HuH-7 (cell line): ENCODE measurements at places on chromosomes 11 and 22.

- DNase-seq, result no peak
Measured at GRCh38 chr11:78504181-78504580, 70.5 kb downstream of the NARS2 start.

- no peak for DNase-seq
Measured at GRCh38 chr22:47657224-47657623, 894.8 kb downstream of the TBC1D22A start.

DNA sequence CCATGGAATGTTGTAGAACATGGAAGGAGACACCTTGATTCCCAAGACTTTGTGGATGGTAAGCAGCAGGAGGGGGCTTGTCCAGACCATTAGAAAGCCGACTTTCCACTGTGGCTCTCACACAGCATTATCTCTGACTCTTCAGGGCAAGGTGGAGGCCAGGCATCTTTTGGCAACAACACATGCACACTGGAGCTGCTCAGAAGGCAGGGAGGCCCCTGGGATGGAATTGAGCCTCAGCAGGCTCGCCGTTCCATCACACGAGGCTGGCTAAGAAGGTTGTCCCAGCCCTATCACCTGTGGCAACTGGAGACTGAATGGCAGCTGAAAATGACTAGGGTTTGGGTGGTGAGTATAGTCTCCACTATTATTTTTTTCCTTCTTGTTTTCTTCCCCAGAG, 76.3 kb upstream of the TMEM45B start:
- no peak for DNase-seq

DNA sequence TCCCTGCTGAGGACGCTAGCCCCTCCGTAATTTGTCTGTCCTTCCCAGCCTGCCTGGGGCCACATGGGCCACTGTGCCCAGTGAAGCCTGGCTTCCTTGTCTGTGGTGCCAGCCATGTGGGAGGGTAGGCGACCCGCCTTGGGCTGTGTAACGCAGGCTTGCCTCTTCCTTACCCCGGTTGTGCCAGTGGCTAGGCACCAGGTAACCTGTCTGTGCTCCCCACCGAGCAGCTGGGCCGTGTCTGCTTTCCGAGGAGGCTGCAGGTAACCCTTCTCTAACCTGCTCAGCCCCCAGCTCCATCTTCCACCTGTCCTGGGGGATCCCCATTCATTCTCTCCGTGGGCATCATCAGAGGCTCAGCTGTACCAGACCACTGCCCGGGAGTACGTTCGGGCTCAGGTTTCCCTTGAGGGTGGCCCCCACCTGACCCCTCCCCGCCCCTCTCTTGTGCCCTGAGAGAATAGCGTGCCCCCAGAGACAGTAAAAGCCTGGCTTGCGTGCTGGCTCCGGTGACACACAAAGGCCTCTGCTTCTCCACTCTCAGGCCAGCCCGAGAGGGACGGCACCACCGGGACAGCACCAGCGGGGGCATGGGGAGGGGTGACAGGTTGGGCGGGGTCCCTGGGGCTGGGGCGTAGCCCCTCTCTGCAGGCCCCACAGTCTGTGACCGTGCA, 79.1 kb downstream of the CDKN1C start:
- DNase-seq, result no peak

DNA sequence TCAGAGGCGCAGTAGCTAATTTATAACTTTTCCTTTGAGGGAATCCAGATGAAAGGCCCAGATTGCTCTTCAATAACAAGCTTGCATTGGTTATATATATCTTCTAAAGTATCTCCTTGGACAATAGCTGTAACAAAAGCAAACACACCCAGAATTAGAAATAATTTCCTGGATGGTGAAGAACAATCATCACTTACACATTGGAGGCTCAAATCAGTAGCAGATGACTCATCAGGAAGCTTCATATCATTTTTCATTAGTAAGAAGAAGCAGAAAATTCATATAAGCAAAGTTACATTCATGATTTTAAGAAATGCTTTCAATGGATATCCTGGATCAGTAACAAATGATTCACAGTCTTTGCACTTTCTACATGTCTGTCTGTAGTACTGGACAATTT, 173.6 kb upstream of the CCDC90B start:
- no peak for DNase-seq

- no peak for DNase-seq
Measured at GRCh38 chr22:19773470-19774040, 13.0 kb downstream of the TBX1 start.

DNA sequence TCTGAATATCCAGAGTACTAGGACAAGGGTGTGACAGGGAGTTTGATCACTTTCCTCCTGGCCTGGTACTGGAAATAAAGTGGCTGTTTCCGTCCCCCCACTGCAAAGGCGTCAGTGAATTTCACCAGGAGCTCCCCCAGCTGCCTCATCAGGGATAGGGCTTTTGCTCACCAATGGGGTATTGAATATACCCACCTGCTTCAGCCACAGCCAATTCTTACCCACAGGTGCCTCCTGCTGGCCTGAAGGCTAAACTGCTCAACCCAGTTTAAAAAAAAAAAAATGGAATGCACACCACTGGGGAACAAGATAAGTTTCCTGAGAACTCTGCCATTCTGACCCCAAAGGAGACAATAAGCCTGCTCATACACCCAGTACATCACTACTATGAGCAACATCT, 65.3 kb upstream of the MS4A8 start:
- no peak for DNase-seq

DNA sequence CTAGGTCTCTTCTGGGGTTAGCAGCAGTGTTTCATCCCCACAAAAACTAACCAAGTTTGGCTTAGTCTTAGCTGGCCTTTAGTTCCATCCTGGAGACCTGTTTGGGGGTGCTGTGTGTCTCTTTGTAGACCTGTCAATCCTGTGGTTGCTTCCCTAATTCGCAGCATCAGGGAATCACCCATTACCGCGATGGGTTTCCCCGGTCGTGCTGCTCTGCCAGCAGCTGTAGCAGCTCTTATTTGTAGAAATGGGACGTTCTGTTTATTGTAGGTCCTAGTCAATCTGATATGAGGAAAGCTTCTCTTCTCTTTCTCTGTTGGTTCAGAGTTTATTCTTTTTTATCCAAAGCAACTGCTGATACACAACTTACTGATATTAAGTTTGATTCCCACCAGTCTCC, 91.6 kb downstream of the CECR2 start:
- no peak for DNase-seq

DNA sequence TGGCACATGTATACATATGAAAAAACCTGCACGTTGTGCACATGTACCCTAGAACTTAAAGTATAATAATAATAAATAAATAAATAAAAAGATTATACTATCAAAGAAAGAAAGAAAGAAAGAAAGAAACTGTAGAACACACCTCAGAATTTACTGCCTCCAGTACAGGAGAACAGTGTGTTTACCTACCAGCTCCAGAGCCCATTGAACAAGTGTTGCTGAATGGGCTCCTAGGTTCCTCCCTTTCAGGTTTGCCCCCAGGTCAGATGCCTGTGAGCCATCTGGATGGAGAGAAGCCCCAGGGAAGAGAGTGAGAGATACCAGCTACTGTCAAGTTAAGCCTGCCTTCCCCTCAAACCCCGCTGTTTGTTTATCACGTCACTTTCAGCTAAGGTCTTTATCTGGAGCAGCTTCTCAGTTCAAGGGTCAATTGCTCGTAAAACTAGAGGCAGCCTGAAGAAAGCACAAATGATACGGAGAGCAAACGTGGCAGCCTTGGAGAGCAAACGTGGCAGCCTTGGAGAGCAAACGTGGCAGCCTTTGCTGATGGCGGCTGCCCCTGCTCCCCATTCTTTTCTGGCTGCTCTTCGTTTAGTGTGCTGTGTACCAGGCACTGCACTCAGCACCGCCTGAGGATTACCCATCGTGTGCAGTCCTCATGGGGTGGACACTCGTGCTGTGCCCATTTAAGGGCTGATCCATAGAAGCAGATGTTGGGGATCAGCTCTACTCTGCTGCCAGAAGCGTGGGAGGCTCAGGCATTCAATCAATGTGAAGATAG, 111.7 kb downstream of the ADAMTS15 start:
- no peak for DNase-seq

DNA sequence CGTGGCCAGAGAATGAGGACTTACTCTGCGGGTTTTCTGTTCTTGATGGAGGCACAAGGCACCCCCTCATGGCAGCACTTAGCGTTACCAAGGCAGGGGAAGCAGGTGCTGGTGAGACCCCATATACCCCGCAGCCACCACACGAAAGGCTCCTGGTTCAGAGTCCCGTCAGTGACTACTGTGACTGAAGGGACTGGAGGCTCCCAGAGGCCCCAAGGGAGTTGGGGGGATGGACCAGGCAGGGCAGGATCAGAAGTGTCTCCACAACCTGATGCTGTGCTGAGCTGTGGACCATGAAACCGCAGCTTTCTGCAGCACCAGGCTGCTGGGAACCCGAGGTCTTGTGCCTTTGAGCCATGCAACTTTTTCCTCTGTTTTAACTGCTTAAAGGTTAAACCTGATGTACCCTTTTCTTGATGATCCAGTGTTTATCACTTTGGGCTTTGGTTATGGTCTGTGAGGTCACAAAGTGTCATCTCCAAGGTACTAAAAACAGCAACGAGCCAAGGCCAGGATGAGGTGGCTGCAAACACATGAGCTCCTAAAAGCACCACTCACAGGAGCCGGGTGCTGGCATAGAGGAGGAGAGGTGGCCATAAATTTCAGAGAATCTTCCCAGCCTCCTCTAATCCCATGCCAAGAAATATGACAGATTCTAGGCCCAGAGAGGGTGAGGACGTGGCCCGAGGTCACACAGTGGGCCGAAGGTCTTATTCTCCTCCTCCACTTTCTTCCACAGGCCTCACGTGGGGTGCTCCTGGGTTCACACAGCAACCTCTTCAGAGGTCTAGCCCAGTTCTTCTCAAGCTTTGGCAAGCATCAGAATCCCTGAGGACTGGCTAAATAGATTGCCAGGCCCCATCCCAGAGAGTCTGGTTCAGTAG, 4.2 kb upstream of the LRRC32 start:
- no peak for DNase-seq

- DNase-seq, result no peak
Measured at GRCh38 chr11:47410370-47411264, 2.2 kb downstream of the SLC39A13 start.

DNA sequence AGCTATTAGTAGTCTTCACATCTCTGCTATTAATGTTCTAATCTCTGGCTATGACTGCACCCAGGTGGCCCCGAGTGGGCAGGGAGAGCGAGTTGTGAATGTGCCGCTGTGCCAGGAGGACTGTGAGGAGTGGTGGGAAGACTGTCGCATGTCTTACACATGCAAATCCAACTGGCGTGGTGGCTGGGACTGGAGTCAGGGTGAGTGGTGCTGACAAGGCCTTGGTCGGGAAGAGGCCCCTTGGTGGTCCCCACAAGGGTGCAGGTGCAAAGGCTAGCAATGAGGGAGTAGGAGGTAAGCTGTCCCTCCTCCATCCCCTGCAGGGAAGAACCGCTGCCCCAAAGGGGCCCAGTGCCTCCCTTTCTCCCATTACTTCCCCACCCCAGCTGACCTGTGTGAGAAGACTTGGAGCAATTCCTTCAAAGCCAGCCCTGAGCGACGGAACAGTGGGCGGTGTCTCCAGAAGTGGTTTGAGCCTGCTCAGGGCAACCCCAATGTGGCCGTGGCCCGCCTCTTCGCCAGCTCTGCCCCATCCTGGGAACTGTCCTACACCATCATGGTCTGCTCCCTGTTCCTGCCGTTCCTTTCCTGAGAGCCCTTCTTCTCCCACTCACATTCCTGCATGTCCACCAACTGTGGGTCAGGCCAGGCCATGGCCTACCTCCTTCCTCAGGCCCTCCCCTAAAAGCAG, 2.9 kb downstream of the IZUMO1R start:
- DNase-seq, result no peak

DNA sequence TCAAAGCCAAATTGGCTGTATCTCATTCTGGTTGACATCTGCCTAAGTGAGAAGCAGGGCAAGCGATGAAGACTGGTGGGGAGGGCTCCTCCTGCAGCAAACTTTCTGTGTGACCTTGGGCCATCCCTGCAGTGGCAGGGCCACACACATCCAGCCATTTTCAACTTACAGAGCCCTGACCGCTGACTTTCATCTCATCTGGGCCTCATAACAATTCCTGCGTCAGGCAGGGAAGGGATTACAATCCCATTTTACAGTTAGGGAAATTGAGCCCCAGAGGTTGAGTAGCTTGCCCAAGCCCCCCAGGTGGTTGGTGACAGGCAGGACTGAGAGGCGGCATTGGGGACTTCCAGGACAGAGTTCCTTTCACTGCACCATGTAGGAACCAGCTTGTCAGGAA, 21.9 kb downstream of the TPBGL start:
- DNase-seq, result no peak

DNA sequence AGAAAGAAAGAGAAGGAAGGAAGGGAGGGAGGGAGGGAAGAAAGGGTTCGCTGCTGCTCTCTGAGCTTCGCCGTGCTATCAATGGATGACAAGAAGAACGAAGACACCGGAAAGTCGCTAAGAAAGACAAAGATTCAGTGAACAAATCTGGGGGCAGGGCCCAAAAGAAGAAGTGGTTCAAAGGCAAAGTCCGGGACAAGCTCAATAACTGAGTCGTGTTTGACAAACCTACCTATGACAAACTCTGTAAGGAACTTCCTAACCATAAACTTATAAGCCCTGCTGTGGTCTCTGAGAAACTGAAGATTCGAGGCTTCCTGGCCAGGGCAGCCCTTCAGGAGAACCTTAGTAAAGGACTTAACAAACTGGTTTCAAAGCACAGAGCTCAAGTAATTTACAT, 2.9 kb upstream of the TTLL1 start:
- no peak for DNase-seq

DNA sequence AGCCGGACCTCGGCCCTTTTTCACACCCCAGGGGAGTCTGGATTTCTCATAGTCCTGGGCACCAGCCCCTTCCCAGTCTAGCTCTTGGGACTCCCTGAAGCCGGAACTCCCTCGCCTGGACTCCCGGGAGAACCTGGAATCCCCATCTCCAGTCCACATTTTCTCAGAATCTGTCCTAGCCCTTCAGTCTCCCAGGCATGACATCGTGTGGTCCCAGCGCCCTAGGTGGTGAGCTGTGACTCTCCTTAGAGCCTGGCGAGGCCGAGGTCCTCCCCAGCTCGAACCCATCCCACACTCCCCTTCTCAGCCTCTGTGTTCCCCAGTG, 673 bp upstream of the DUSP18 start:
- DNase-seq, result peak; percentile 38

DNA sequence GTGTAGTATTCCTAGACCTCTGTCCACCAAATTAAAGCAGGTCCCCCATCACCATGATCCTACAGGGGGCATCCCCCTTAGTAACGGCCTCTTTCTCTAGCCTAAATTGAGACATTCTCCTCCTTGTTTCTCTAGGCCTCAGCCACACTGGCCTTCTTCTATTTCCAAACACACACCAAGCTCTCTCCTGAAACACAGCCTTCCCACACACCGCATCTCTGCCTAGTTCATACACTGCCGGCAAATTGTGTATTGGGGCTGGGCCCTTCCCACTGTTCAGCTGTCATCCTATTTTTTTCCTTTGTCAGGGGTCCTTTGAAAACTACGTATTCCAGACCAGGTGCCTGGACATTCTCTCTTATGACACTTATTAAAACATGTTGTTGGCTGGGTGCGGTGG, 11.5 kb upstream of the VPREB1 start:
- no peak for DNase-seq

DNA sequence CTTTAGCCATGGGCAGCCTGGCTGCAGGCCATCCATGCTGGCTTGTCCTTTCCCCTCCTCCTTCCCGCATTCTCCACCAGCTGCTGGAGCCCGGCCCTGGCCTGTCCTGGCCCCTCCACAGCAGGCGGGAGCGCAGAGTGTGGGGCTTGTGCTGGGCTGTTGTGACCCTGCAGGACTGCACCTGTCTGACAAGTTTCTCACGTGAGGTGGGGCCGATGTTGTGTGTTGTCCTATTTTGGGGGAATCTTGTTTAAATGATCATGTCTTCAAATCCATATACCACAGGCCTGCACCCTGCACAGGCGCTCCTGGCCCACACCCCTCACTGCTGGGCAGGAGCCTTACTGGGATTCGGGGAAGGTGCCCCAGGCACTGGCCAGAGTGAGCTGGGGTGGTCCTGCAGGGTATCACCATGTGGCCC, 30.4 kb downstream of the TBC1D22A start:
- DNase-seq, result no peak
